ENCODE measurements at places on chromosomes 1 and 21.

GRCh38 chr1:237814319-237814924, 76.3 kb downstream of the ZP4 start:
- peak; percentile 1 for DNase-seq

DNA sequence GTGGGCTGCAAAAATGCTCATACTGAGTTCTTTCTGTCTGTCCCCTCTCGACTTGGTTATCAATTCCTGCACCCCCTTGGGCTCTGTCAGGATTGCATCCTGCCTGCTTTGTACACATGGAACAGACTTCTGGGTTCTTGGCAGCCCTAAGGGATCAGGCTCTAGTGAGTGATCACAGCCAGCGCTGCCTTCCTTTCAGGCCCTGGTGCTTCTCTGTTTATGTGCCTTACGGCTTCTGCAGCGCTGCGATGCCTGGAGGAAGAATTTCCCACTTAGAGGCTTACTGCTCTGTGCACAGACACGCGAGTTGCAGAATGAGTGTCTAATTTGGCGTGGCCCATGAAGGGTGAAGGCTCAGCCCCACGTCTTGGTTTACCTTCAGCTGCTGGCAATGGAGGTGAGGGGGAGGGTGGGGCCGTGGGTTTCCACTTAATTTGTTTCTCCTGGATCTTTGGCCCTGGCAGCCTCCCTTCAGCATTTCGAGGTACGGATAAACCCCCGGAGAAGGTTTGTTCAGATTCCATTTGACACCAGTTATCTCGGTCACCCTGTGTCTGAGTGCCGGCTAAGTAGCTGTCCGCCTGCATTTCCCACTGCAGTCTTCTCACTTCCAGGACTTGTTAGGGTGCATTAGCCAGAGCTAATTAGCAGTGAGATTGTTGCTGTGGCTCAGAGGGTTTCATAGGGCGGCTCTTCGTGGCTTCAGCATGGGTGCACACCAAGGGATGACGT, 227.3 kb downstream of the DYRK1A start:
- DNase-seq: no peak

- DNase-seq: no peak
These were observed 61.9 kb downstream of the PRDM2 start for GRCh38 chr1:13761883-13762282.

DNA sequence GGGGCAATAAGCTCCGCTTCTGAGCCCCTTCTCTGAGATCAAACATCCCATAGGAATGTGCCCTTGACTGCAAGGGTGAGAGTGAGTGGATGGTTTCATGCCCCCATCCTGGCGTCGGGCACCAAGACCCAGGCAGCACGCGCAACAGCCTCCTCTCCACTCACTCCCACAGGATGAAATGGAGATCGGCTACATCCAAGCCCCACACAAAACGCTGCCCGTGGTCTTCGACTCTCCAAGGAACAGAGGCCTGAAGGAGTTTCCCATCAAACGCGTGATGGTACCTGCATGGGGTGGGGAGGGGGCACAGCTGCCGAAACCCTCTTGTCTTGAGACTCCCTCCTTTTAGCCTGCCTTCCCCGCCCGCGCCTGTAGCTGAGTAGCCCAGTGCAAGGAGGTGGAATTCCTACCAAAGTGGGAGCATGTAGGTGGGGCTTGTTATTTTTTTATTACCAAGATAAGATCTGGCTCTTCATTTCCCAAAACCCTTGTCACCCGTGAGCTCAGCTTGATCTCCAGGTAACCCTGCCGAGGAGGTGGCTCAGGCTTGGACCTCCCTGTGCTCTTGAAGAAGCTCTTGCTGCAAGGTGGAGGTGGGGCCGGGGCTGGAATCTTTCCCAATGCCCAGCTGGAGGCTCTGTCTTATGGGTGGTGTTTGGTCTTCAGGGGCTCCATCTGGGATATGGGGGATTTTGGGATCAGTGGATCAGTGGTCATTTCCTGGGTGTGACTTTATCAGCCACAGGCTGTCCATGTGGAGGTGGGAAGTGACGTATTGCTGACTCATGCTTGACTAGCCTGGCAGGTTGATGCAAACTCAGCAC, 24.0 kb upstream of the PADI6 start:
- peak; percentile 46 for DNase-seq

DNA sequence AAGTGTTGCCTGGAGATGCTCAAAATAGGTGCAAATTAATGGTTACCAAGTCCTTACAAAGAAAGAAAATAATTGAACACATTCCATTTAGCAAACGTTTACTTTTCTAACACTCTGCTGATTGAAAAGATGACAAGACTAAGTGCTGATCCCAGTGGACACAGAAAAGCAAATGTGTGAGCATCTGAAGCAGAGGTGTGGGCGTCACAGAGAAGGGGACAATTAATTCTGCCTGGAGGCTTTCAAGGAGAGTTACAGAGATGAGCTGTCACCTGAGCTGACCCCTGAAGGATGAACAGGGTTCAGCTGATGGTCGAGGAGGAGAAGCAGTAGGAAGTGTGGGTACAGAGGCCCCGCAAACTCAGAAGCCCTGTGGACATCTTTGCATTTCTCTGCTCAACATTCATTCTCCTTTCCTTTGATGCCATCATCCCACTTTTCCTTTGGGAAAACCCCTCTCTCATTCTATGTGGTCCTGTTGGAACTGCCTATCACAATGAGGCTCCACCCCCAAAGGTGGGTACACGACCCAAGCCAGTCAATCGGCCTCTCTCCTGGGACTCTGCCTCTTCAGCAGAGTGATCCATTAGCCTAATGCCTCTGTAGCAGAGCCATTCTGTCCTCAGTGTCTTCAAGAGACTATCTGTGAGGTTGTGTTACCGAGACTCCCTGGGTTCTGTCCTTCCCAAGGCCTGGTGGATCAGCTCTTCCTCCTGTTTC, 17.2 kb upstream of the PLA2G2E start:
- no peak for DNase-seq

DNA sequence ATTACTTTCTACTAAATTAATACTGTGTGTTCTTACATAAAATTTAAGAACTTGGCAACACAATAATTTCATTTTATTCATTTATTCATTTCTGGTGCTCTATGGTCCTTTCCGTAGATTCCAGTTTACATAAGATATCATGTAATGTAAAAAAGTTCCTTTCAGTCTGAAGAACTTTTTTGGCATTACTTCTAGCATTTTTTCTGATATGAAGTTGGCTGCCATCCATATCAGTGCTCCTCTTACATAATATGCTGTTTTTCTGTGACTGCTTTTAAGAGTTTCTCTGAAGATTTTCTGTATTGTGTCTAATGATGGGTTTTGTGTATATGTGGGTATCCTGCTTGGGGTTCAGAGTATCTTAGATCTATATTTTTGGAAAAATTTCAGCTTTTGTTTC, 34.8 kb downstream of the LIN9 start:
- peak; percentile 41 for DNase-seq

- DNase-seq: no peak
These were observed 111.2 kb upstream of the OLIG2 start for GRCh38 chr21:32914424-32915039.

- no peak for DNase-seq
These were observed 3.6 kb downstream of the FAM151A start for GRCh38 chr1:54619749-54620148.

GRCh38 chr1:235913311-235913710, 46.6 kb upstream of the LYST start:
- DNase-seq: no peak

DNA sequence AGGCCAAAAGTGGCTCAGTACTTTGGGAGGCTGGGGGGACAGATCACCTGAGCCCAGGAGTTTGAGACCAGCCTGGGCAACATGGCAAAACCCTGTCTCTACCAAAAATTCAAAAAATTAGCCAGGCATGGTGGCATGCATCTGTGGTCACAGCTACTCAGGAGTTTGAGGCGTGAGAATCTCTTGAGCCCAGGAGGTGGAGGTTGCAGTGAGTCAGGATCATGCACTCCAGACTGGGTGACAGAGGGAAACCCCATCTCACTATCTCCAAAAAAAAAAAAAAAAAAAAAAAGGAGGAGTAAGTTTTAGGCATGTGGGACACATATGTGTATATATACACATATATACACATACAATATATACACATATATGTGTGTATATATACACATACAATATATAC, 165.3 kb upstream of the DPYD start:
- peak; percentile 70 for DNase-seq

DNA sequence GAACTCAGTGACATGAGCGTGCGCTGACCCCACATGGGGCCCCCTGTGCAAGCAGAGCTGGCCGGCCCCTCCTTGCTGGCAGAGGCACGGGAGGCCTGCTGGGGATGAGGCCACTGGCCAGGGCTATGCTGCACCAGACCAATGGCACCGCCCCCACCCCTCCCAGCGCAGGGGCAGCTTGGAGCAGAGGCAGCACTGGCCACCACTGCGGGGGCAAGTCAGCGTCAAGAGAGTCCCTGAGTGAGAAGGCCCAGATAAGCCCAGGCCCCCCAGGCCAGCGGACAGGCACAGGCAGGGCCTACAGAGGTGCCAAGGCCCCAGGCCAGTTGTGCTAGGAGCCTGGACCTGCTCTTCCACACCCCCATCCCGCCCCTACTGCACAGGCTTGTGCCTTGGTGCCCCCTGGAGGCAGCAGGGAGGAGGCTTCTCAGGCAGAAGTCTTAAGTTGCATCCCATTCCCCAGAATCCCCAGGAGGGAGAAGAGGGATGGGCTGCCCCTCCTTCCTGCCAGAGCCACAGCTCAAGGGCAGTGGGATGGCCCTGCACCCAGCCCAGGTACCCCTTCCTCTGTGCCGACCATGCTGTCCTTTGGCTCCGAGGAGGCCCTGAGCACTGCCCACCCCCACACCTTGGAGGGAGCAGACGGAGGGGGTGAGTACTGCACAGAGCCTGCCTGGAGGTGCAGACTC, 35.8 kb downstream of the EPHX1 start:
- peak; percentile 77 for DNase-seq

DNA sequence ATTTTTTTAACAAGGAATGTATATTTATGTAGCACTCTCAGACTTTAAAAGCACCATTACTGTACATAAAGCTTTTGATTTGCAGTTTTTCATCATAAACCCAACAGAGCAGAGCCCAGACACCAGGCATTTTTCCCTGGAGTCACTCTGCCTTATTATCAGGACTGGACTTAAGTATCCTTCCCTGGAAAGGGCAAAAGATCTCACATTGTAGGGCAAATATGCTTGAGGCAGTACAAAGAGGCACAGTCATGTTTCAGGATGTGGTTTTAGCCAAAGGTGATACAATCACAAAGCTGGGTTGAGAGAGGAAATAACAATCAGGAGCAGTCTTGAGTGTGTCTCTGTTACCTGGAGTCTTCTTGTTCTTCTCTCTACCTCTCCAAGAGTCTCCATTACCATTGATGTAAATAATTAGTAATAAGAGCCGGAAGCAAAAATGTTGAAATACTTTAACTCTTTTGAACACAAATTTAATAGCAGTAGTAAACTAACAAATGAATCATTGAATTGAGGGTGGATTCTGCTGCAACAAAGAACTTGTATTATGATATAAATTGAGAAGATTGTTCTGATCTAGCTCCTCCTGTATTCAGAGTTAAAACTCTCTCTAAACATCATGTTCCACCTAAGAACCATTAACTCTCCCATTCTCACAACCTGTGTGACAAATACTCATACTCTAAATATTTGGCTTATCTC, 160.5 kb downstream of the LTN1 start:
- peak; percentile 66 for DNase-seq

DNA sequence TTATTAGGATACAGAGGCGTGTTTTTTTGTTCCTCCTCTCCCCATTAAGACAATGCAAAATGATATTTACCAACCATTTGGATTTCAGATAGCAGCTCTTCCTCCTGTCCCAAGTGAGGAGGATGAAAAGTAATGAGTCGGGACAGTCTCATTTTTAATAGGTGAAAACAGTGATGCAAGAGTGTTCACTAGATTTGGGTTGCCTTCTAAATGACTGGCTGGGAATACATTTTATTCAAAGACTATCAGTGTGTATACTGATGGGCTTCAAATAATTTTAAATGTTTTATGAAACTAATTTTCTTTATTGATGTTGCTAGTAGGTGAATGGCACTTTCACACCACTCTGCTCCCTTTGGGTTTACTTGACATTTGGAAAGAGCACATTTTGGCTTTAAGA, 2.1 kb downstream of the RCOR3 start:
- no peak for DNase-seq

DNA sequence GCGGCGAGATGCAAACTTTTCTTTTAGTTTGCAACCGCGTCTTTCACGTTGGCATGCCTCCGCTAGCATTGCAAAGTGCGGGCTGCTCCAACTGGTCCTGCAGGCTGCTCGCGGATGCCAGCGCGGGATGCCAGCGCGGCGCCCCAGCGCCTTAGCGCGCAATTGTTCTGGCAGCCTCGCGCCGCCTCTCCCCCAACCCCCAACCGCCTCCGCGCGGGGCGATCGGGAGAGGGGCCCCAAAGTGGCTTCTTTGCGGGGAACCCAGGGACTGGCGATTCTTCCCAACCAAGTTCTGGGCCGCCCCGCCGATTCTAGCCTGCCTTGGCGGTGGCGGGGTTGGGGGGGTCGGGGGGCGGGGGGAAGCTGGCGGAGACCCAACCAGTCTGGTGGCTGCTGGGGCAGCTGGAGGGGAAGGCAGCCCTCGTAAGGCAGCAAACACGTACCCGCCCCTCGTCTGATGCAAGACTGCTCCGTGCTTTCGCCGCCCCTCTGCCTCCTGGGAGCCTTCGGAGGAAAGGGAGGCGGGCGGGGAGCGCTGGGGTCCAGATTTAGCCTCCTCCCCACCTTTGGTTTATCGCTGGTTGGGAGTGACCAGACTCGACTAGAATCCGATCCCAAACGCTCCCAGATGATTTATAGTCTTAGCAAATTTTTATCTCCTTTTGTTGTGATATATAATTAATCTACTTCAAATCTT, 756 bp downstream of the PHGDH start:
- peak; percentile 68 for DNase-seq

- DNase-seq: peak; percentile 17
These were observed 2.5 kb downstream of the VWA1 start for GRCh38 chr1:1437904-1438376.

- DNase-seq: no peak
These were observed 11.3 kb downstream of the CSTB start for GRCh38 chr21:43764576-43765495.

DNA sequence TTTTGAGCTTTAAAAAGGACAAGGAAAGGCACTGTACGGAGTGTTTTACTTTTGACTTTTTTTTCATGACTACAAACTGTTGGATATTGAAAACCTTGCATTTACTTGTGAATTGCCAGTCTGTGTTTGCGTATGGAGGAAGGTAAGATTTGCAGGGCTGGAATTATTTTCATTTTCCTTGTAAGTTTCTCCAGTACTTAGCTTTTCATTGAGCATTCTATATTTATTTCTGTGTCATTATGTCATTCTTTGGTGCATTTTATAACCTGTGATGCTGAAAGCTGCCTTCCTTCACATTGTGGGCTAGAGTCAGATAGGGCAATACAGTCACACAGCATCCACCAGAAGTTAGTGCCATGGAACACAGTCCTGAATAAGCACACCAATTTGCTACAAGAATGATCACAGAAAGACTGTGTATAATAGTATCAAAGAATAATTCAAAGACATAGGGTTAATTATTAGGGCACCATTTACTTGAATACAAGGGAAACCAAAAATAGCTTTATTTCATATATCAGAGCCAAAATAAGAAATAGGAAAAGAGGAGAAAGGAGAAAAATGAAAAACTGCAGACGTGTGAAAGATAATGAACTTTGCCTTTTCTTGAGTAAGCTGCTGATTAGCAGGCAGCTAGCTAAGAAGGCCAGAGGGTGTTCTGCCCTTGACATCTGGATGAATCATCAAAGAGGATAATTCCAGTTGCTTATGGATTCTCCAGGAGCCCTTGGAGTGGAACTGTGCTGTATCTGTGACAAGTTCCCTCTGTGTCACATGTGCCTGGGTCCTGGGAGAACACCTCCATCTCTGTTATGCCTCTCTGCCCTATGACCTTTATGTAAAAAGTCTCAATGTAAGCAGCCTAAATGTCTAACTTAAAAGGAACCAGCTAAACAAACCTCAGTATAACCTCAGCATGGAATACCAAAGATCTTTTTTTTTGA, 8.0 kb upstream of the FAM20B start:
- peak; percentile 68 for DNase-seq
